ENCODE measurements at places on chromosomes 7 and 10.

GRCh38 chr7:111232249-111233084 is 141.5 kb downstream of the LRRN3 start:
- no peak for DNase-seq

DNA sequence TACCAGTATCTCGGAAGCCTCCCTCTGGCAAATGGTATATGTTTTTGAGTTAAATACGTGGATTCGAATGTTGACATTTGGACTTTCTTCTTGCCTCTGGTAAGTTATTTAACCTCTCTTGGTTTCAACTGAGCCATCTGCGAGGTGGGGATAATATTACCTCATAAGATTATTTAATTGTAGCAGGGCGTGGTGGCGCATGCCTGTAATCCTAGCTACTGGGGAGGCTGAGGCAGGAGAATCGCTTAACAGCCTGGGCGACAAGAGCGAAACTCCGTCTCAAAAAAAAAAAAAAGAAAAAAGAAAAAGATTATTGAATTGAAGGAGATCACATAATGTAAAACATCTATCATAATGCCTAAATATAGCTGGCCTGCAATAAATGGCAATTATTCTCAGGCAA is 396 bp upstream of the TAF5 start:
- no peak for DNase-seq

GRCh38 chr10:35739998-35740397 is 97.9 kb upstream of the FZD8 start:
- DNase-seq, result no peak

GRCh38 chr10:44856696-44857095 is 54.4 kb upstream of the TMEM72 start:
- DNase-seq, result no peak

DNA sequence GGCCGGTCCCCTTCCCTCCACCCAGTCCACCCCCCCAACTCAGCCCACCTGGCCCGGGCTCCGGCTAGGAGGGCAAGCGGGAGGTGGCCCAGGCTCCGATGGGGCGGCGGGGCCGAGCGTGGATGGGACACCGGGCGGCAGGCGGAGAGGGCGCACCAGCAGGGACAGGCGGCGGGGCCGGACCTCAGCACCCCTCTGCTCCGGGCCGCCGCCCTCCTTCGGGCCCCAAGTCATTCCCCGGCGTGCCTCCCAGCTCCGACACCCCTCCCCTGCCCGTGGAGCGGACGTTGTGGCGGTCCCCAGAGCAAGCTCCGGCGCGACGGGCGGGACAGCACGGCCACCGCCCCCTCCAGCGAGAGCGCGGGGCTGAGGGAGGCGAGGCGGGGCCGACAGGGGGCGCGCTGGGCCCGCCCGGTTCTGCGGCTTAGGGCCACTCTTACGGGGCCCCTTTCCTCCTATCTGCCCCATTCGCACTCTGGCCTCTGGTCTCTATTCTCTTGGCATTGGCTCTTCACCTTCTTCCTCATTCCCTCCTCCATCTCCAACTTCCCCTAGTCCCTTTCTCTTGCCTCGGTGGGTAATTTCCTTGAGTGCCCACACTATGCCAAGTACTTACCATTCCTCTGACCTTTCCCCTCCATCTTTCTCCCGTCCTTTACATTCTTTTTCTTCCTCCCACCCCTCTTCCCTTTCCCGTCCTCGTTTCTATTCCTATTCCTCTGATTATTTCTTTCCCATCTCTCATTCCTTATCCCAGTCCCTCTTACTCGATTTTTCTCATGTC is 701 bp upstream of the GBX1 start:
- DNase-seq, result no peak

GRCh38 chr7:98993024-98993897 is 114.9 kb downstream of the TRRAP start:
- DNase-seq, result no peak

DNA sequence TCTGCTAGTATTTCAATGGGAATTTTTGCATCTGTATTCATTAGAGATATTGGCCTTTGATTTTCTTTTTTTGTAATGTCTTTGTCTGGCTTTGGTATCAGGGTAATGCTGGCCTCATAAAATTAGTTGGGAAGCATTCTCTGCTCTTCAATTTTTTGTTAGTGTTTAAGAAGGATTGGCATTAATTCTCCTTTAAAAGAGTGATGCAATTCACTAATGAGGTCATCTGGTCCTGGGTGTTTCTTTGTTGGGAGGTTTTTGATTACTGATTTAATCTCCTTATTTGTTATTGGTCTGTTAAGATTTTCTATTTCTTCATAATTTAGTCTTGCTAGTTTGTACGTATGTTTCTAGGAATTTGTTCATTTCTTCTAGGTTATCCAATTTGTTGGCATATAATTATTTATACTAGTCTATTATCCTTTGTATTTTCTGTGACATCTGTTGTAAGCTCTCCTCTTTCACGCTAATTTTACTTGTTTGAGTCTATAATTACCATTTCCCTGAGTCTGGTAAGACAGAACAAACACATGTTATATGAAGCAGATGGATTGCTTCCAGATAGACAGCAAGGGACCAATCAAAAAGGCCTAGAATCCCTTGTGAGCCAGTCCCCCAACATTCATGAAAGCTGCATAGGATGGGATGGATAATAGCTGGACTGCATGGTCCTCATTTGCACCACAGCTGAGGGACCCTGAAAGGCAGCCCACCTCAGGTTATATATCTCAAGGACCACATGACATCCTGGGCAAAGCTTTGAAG is 54.4 kb downstream of the MTPAP start:
- DNase-seq, result no peak

GRCh38 chr7:23888958-23889357 is 178.9 kb downstream of the STK31 start:
- DNase-seq, result no peak

GRCh38 chr10:28777911-28778310 is 100.6 kb downstream of the BAMBI start:
- no peak for DNase-seq

DNA sequence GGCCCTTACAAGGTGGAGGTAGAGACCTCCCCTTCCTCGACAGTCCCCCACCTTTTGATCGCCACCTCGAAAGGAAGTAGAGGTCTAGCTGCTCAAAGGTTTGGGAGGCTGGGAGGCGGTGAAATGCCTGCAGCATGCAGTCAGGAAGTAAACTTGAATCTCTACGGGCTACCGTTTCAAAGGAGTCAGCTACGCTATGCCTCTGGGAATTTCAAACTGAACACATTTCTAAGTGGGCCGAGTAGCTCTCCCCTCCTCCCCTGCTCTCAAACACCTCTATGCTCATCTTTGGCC is 68.0 kb downstream of the CXCL12 start:
- no peak for DNase-seq

DNA sequence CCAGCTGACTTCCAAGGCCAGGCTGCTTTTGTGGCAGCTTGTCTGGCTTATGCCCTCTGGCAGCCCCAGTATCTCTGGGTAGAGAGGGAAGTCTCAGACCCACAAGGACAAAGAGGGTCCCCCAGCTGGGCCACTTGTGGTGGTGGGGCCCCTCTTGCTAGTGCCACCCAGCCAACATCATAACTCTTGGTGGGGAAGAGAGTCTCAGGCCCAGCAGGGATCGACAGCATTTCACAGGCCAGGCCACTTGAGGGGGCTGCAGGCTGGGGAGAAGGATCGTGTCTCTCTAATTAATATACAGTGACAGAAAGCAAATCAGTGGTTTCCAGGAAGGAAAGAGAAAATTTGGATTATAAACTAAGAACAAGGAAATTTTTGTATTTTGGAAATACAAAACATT is 76.0 kb downstream of the TYW1B start:
- DNase-seq, result no peak

DNA sequence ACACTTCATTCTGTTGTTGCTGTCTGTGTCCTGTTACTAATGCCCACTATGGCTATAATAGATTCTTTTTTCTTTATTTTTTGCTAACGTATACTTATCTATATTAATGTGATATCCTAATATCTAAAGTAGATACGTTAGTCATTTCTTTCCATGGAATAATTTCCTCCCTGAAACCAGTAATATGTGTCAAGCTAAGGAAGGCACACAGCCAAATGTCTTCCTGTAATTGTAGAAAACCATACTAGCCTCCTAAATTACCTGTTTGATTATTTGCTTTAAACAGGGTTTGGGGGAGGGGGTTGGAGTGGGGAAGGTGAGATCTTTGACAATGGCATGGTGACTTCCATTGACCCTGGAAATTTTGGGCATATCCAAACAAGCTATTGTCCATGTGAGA is 56.4 kb downstream of the THNSL1 start:
- no peak for DNase-seq

DNA sequence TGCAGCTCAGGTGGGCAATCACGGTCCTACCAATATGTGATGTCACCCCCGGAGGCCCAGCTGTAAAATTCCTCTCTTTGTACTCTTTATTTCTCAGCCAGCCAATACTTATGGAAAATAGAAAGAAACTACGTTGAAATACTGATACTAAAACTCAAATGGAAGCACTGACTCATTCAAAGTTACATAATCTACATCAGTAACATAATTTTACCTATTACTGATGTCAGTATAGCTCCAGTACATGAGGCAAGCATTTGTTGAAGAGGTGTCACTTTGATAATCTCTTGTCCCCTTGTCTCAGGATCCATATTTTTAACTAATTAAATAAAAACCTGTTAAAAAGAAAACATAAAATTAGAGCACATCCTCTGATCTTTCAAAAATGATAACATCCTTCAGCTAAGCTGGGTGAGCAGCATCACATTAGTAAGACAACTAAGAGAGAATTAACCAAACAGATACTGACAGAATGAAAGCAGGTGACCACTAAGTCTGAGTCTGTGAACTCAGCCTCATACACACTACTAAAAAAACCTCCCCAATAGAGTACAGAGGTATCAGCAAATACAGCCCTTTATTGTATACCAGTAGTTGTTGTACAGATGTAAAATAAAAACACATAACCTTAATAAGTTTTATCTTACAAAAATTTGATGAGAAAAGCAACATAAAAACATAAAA is 17.6 kb downstream of the SLC25A40 start:
- DNase-seq, result no peak

DNA sequence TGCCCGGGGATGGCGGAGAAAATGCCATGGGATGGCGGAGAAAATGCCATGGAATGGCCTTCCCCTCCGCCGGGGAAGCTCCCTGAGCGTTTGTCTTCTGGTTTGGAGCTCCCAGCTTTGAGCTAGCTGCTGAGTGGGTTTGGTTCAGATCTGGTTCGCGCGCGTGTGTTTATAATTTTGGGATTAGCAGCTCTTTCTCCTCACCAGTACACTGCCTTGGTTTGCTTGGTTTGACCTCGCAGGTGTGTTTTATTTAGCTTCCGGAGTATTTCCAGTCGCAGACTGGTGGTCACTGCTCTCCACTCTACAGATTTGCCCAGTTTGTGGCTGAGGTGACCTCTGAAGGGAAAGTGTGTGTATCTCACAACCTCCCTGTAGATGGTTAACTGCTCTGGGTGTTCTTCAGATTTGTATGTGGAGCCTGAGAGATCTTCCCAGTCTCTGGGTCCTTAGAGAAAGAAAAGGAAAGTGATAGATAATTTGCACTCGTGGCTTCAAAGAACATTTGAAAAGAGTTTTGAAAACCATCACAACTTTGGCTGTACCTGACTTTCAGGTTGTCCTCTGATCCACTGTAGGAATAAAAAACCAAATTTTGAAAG is 597 bp downstream of the ZNF277 start:
- no peak for DNase-seq

GRCh38 chr7:1555046-1555812 is 776 bp downstream of the TMEM184A start:
- DNase-seq, result no peak

- DNase-seq, result no peak
These were observed 23.2 kb downstream of the KPNA7 start for GRCh38 chr7:99184532-99185218.

GRCh38 chr10:14004536-14004935 is 326.2 kb downstream of the FRMD4A start:
- DNase-seq, result no peak

- DNase-seq, result no peak
These were observed 24.5 kb downstream of the CUL1 start for GRCh38 chr7:148723166-148723559.

DNA sequence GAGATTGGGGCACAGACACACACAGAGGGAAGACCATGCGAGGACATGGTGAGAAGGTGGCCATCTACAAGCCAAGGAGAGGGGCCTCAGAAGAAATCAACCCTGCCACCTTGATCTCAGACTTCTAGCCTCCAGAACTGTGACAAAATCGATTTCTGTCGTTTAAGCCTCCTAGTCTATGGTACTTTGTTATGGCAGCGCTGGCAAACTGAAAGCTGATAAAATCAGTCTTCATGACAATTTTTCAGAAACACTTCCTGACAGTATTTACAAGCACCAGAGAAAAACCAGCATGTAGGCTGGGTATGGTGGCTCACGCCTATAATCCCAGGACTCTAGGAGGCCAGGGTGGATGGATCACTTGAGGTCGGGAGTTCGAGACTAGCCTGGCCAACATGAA is 4.2 kb downstream of the PARP12 start:
- DNase-seq, result no peak

DNA sequence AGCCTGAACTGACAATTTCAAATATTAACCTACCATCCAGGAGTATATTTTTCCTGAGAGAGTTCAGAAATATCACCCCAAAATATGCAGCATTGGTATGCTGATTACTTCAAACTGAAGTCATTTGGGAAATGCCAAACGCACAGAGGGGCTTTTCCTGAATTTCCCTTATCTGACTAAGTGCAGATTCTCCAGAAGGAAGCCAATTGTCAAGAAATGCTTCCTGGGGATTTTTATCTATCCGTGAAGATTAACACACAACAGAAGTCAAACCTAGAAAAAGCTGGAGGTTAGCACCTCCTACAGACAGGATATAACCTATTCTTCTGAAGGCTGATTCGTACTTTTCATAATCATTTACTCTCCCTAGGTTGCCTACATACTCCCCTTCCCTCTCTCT is 91.0 kb downstream of the AKR1D1 start:
- DNase-seq, result no peak

DNA sequence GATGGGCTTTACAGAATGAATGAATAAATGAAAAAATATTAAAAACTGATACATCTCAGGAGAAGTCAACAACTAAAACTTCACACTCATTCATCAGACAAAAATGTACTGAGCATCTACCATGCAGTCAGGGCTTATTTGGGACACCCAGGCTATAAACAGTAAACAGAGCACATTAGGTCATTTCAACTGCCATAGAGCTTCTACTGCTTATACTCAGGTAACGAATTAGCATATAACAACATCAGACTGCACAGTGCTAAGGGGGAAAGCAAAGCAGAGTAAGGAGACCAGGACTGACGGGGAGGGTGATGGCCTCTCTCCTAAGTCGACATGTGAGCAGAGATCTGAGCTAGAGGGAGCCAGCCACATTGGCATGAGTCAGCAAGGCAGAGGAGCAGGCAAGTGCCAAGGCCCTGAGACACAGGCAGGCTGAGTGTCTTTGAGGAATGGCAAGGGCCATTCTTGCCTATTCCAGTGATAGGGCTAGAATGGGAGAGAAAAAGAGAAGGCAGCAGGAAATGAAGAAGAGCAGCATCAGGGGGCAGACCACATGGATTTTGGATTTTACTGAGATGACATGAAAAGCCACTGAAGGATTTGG is 528.9 kb downstream of the PARD3 start:
- DNase-seq, result no peak

- no peak for DNase-seq
These were observed 56.1 kb downstream of the PAPSS2 start for GRCh38 chr10:87715552-87716347.

GRCh38 chr7:43211286-43211685 is 98.8 kb downstream of the HECW1 start:
- DNase-seq, result no peak

- DNase-seq, result no peak
These were observed 17.5 kb upstream of the ZNF862 start for GRCh38 chr7:149820622-149821190.
